Putamen (tissue), 1 donor: ENCODE measurements at places on chromosomes 2 and 18.

DNA sequence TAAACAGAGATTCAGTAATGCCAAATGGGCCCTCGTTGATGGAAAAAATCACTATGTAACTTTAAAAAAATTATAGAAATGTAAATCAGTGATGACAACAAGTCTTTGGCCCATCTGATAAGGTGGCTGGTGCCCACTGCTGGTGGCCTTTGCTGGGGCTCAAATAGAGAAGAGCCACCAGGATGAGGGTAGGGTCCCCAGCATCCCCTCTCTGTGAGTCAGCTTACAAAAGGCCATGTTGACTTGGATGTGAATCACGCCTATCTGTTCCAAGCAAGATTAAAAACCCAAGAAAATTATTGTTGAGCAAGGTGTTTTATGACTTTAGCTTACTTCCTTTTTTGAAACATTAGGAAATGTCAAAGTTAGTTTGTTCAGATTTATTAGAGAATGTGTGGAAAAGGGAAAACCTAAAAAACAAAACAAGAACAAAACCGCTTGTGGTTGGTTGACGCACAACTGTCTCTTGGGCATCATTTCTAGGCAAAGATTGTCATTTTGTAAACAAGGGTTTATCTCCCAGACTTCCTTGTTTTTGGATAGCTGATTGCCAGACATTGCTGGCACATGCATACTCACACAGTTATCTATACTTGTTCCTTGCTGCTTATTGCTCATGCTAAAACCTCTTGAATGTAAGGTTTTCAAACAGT, 53.7 kb upstream of the ZNF396 start:
- no peak for DNase-seq

DNA sequence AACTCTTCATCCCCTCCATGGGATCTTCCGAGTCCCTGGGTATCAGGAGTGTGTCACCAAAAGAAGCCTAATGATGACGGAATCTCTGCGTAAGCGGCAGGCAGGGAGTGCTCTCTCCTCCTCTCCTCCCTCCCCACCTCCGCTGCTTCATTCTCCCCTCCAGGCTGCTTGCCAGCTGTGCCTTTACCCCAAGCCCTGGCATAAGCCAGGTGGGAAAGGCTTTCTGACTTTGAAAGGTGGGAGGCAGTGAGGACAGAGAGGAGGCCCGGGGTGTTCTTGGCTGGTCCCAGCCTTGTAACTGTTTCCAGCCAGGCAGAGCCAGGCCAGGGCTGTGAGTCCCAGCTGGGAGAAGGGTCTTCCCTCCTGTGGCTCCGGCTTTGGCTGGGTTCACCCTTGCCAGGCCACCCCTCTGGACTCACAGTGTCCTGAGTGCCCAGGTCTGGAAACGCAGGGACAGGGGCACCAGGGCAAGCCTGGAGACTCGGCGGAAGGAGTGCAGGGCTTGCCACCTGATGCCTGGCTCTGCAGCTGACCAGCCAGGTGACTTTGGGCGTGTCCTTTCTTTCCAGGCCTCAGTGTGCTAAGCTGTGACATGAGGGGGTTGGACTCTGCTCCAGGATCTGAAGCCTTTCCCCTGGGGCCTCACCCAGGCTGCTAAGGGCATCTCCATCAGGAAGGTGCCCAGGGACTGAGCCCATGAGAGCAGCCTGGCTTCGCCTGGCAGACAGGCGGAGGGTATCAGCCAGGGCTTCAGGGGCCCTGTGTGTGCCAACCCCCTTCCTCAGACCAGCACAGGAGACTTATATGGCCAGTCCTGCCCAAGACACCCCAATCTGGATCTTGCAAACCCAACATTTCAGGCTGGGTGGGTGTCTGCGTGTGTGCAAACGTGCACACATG, 32.7 kb upstream of the HPCAL1 start:
- no peak for DNase-seq

GRCh38 chr2:88185480-88185879, 15.3 kb downstream of the THNSL2 start:
- no peak for DNase-seq

DNA sequence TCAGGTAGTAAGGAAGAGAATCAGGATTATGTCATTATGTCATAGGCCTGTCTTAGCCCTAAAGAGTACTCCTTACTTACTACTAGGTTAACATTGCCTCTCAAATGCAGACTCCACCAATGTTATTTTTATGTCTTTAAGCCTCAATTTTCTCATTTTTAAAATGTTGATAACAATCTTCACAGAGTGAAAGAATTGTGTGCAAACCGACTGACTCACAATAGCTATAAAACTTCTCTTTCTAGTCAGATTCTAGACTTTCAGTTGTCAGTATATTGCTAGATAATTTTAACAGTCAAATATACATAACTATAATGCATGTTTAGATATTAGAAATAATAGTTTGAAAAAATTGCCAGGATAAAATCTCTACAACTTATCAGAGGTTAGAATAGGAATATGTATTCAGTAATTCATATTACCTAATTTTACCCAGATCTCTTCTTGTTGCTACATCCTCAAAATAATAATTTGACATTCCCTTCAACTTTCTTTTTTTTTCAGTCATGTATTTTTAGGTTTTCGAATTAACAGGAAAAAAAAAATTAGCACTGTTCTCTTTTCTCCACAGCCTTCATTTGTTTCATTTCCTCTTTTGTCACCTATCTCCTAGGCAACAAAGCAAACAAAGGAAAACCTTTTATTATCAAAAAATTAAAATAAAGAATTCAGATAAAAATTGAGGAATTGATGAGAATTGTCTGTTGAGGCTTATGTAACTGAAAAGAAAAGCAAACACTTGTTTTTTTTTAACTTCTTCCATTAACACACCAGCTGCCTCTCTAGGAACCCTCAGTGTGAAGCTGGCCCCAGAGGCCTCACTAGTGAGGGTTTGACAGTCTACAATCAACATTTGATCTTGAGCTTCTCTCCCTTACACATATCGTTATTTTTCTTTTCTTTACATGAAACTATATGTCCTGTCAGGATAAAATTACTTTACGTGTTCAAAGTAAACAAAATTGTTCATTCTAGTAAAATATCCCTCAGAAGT, 279.0 kb downstream of the CALCRL start:
- DNase-seq: no peak
